Glutamatergic neuron (in vitro differentiated cells): ENCODE measurements at places on chromosomes 1 and 21.

DNA sequence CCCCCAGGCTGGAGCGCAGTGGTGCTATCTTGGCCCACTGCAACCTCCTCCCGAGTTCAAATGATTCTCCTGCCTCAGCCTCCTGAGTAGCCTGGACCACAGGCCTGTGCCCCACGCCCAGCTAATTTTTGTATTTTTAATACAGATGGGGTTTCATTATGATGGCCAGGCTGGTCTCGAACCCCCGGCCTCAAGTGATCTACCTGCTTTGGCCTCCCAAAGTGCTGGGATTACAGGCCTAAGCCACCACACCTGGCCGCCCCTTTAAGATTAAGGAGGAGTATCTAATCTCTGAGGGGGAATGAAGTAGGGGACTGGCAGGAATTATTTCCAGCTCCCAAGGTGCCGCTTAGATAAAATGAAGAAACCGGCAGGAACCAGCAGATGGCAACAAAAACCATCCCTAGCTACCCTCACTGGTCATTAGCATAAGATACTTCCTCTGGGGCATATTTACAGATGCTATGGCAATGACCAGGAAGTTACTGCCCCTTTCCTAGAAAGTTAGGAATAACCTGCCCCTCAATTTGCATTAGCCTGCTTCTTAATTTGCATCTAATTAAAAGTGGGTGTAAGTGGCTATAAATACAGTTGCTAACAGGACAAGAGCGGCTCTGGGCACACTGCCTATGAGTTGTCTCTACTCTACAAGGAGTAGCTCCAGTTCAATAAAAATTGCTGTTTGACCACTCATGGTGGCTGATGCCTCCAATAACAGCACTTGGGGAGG lies 7.1 kb upstream of the NSUN4 start:
- no peak overlapping the region for H3K4me3 ChIP-seq
- no peak overlapping the region for H3K27ac ChIP-seq
- H3K36me3 ChIP-seq: no peaks in the 10 kb centered on the region
- H3K4me1 ChIP-seq: peaks cover 18% of the 10 kb centered on the region

DNA sequence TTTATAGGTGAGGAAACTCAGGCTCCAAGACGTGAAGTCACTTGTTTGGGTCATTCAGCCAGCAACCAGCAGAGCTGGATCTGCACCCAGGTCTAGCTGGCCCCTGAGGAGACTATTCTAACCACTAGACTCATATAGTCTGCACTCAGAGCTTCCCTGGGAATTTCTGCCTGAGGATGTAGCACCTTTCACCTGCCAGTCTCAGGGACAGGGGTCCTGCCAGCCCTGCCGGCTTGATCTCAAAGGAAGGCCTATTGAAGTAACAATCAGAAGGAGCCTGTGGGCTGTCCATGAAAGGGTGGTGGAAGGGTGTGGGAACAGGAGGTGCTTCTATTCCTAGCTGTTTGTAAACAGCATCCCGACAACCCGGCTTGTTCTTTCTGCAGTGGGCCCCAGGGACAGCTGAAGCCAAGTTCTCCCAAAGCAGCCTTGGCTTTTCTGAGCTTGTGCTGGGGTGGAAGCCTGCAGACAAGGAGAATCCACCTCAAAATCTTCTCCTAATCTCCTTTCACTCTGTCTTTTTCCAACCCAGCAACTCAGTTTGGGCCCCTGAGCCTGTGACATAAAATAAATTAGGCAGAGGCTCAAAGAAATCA lies 7.8 kb downstream of the LMOD1 start:
- H3K27me3 ChIP-seq: peaks cover 4% of the 10 kb centered on the region
- peaks cover 23% of the 10 kb centered on the region for H3K4me1 ChIP-seq
- DNase-seq: no peak
- H3K27ac ChIP-seq: no peak overlapping the region

- peak overlapping the region; percentile 16 for H3K27ac ChIP-seq
- DNase-seq: peak; percentile 21
- H3K36me3 ChIP-seq: no peaks in the 10 kb centered on the region
- H3K4me3 ChIP-seq: no peak overlapping the region
Measured at GRCh38 chr1:175494011-175494554, 249.3 kb downstream of the TNR start.

GRCh38 chr1:32806910-32807523 lies 10.1 kb downstream of the YARS1 start:
- no peak for DNase-seq
- H3K4me3 ChIP-seq: no peak overlapping the region
- H3K27me3 ChIP-seq: peaks cover 6% of the 10 kb centered on the region
- no peak overlapping the region for H3K27ac ChIP-seq
- H3K36me3 ChIP-seq: peaks cover 5% of the 10 kb centered on the region
- no peaks in the 10 kb centered on the region for H3K4me1 ChIP-seq

DNA sequence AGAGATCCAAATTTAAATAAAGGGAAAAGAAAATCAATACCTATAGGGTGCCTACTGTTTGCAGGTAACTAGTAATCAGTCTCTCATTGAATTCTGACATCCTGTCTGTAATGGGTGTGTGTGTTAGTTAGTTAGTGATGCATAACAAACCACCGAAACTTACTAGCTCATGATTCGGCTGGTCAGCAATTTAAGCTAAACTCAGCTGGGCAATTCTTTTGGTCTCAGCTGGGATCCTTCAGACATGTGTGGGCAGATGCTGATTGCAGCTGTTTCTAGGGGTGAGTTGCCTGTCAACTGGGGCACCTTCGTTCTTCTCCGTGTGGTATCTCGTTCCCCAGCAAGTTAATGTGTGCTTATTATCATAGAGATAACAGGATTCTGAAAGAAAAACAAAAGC lies 40.2 kb upstream of the ZNF124 start:
- no peak overlapping the region for H3K27ac ChIP-seq
- H3K4me3 ChIP-seq: no peak overlapping the region
- H3K4me1 ChIP-seq: peaks cover 28% of the 10 kb centered on the region
- DNase-seq: no peak
- H3K27me3 ChIP-seq: peaks cover 2% of the 10 kb centered on the region

GRCh38 chr1:61491497-61491896 lies 233.4 kb downstream of the TM2D1 start:
- no peaks in the 10 kb centered on the region for H3K27me3 ChIP-seq
- no peak overlapping the region for H3K4me3 ChIP-seq
- no peaks in the 10 kb centered on the region for H3K36me3 ChIP-seq

DNA sequence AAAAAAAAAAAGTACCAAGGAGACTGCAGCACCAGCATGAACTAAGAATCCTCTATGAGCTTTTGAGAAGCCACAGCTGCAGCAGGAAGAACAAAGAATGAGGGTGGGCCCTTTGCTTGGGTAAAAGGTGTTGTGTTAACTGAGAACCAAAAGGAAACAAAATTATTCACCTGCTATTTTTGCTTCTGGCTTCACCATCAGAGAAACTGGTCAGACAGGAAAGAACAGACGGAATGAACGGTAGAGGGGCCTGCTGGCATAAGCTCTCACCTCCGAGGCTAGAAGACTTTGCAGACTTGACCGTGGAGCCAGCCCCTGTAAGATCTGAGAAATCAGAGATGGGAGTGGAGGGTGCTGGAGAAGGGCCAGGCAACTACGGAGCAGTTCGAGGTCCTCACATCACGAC lies 27.6 kb downstream of the IL10RB start:
- no peak overlapping the region for H3K27ac ChIP-seq
- H3K36me3 ChIP-seq: no peaks in the 10 kb centered on the region
- no peak overlapping the region for H3K4me3 ChIP-seq
- H3K4me1 ChIP-seq: no peaks in the 10 kb centered on the region
- H3K27me3 ChIP-seq: peaks cover 7% of the 10 kb centered on the region

DNA sequence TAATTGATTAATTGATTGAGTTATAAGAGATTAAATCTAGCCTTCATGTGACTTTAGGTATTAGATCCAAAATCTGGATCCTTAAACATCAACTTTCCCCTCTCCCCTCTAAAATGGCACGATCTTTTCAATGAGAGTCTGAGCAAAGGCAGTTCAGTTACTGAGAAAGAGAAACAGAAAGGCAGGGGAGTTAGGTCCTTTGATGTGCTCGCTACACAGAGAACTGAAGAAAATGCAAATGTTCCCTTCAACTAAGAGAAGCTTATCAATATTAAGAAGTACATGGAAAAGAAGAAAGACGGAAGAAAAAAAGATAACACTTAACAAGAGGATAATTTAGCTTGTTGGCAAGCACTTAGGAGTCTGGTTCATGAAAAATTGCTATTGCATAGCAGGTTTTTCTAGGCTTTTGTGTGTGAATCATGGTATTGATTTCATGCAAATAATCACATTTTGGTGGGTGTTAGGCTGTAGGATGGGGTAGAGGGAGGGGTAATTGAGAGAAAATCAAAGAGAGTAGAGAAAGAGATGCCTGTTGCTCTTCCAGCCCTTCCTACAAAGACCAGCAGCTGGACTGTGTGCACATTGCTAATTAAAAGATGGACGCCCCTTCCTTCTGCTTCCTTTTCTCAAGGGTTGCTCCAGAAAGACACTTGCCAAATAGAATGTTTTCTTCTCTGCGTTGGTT lies 307.6 kb upstream of the PLXNA2 start:
- peaks cover 9% of the 10 kb centered on the region for H3K4me1 ChIP-seq
- no peak overlapping the region for H3K4me3 ChIP-seq
- no peaks in the 10 kb centered on the region for H3K36me3 ChIP-seq
- H3K27me3 ChIP-seq: no peaks in the 10 kb centered on the region
- H3K27ac ChIP-seq: peak overlapping the region; percentile 41
- no peak for DNase-seq

GRCh38 chr1:31595836-31596736 lies 19.8 kb downstream of the TINAGL1 start:
- peak overlapping the region; percentile 4 for H3K4me3 ChIP-seq
- H3K27ac ChIP-seq: peak overlapping the region; percentile 63
- peaks cover 3% of the 10 kb centered on the region for H3K27me3 ChIP-seq

GRCh38 chr1:101293461-101294051 lies 56.7 kb downstream of the S1PR1 start:
- H3K27ac ChIP-seq: peak overlapping the region; percentile 53
- peaks cover 10% of the 10 kb centered on the region for H3K27me3 ChIP-seq
- no peak for DNase-seq
- no peaks in the 10 kb centered on the region for H3K36me3 ChIP-seq
- no peak overlapping the region for H3K4me3 ChIP-seq
- H3K4me1 ChIP-seq: peaks cover 59% of the 10 kb centered on the region

DNA sequence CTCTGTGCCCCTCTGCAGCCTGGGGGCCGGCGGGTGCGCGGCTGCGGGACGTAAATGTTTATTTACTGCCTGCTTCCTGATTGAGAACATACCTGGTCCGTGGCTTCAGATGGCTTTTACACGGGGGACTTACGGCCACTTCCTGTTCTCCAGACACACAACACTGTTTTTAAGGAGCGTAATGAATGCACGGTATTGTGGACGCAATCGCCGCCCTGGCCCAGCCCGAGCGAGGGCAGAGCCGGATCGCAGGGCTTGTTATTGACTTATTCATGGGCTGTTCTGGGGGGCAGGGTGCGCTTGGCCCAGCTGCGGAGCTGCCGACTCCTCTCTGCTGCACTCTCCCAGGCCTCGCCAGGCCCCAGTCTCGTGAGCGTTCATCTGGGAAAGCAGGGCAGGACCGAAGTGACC lies 52.8 kb upstream of the ACTRT2 start:
- no peaks in the 10 kb centered on the region for H3K4me1 ChIP-seq
- H3K4me3 ChIP-seq: no peak overlapping the region
- H3K27me3 ChIP-seq: peaks cover 3% of the 10 kb centered on the region
- H3K36me3 ChIP-seq: no peaks in the 10 kb centered on the region
- H3K27ac ChIP-seq: no peak overlapping the region

DNA sequence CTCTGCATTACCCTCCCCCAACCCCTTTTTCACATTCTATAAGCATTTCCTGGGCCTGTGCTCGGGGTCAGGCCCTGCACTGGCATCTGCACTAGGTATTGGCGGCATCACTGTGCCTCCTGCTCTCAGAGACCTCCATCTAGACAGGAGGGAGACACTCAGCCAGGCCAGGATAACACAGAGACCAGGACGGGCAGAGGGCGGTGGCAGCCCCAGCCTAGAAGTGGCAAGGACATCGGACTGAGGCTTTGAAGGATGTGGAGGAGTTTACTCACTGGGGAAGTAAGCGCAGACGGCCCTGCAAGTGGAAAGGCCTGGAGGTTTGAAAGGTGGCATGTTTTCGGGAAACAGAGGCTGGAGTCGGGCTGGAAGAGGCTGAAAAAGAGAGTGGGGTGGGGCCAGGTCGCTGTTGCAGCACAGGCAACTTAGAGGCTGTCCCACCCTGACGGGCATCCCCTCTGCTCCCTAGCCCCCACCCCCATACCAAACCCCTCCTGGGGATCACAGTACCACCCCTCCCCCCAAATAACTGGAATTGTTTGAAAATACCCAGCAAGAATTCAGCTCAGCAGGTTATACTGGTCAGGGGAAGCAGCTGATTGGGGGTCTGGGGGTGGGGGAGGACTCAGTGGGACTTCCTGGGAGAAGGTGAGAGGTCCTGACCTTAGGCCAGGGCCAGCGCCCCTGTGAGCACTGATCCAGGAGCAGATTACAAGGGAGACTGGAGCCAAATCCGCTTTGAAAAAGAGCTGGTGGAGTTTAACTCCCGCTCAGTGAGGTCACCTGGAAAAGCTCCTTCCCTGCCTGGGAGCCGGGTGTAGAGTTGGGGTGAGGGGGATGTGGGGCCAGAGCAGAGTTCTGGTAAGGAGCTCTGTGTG lies 121.8 kb upstream of the WNT4 start:
- H3K27me3 ChIP-seq: peaks cover 11% of the 10 kb centered on the region
- no peak overlapping the region for H3K4me3 ChIP-seq
- no peak overlapping the region for H3K27ac ChIP-seq
- DNase-seq: no peak
- peaks cover 1% of the 10 kb centered on the region for H3K4me1 ChIP-seq

GRCh38 chr1:84365225-84366221 lies 32.8 kb upstream of the DNASE2B start:
- no peak for DNase-seq
- peaks cover 4% of the 10 kb centered on the region for H3K36me3 ChIP-seq
- H3K4me1 ChIP-seq: no peaks in the 10 kb centered on the region
- H3K27ac ChIP-seq: no peak overlapping the region
- no peak overlapping the region for H3K4me3 ChIP-seq

DNA sequence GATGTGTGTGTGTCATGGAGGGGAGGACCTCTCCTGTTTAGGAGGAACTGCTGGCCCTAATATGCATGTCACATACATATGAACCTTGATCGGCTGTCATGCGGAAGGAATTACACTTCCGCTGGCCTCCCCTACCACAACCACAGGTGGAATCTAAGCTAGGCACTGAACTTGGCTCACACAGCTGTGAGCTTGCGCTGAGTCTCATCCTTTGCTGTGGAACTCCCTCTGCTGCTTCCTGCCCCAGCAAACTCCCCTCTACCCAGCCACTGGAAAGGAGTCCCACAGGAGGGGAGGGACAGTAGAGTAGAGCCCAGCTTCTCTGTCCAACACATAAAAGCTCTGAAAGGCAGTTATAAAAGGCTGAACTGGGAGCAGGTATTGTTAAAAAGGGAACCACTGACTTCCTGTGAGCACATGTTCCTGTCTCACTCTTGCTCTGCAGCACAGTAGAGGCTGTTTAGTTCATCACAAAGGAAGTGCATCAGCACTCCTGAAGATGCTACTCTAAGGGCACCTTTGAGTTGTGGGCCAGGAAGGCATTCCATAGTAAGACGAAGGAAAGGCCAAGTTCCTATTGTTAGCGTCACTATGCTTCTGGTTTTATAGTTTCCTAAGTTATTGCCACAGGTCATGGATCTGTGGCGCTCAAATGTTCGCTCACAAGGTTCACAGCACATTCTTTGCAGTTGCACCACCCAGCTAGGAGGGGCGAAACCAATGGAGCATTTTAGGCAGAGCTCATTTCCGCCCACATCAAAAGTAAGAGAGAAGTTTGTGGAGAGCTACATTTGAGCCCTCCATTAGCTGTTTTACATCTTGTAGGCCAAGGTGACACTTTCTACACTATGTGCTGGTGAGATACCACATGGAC lies 17.7 kb upstream of the PTPRC start:
- H3K36me3 ChIP-seq: no peaks in the 10 kb centered on the region
- H3K4me1 ChIP-seq: no peaks in the 10 kb centered on the region
- DNase-seq: no peak
- no peak overlapping the region for H3K27ac ChIP-seq
- no peaks in the 10 kb centered on the region for H3K27me3 ChIP-seq
